ENCODE measurements at places on chromosomes 1 and 21.

- no peak for DNase-seq
- no peaks in the 10 kb centered on the region for H3K36me3 ChIP-seq
- H3K4me3 ChIP-seq, result no peak overlapping the region
- H3K27ac ChIP-seq, result no peak overlapping the region
- no peaks in the 10 kb centered on the region for H3K4me1 ChIP-seq
- H3K27me3 ChIP-seq, result no peaks in the 10 kb centered on the region
These were observed 83.1 kb upstream of the LYPLAL1 start for GRCh38 chr1:219090607-219091006.

DNA sequence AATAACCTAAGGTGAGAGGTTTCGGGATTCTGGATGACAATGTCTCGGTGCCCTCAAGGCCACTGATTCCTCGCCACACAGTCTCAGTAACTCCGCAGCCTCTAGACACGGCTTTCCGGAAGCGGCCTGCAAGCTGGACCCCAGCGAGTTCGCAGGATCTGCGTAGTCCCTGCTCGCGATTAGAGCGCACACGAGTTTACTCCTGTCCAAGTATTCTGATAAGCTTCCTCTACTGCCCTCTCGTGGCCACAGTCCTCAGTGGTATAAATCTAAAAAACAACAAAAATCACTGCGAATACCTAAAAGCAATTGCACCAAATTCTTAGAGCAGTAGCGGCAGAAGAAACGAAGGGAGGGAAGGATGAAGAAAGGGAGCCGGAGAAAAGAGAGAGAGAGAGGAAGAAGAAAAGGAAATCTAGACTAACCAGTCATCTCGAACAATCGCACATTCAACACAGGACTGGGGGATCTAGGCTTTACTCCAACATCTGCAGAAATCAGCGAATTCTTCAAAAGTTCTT lies 1.1 kb upstream of the PLXNA2 start:
- H3K27me3 ChIP-seq, result no peaks in the 10 kb centered on the region
- DNase-seq, result peak; percentile 100
- peak overlapping the region; percentile 49 for H3K4me3 ChIP-seq
- H3K4me1 ChIP-seq, result peaks cover 37% of the 10 kb centered on the region

- no peak overlapping the region for H3K4me3 ChIP-seq
- H3K4me1 ChIP-seq, result peaks cover 17% of the 10 kb centered on the region
- H3K36me3 ChIP-seq, result no peaks in the 10 kb centered on the region
These were observed 4.1 kb upstream of the CACNA1E start for GRCh38 chr1:181479137-181479745.

GRCh38 chr1:82337635-82338034 lies 536.9 kb downstream of the ADGRL2 start:
- no peak for DNase-seq
- H3K4me1 ChIP-seq, result peaks cover 5% of the 10 kb centered on the region
- H3K27ac ChIP-seq, result no peak overlapping the region
- H3K27me3 ChIP-seq, result no peaks in the 10 kb centered on the region

- H3K27me3 ChIP-seq, result no peaks in the 10 kb centered on the region
- no peaks in the 10 kb centered on the region for H3K4me1 ChIP-seq
- H3K27ac ChIP-seq, result no peak overlapping the region
- H3K36me3 ChIP-seq, result no peaks in the 10 kb centered on the region
- H3K4me3 ChIP-seq, result no peak overlapping the region
These were observed 10.7 kb upstream of the ZP4 start for GRCh38 chr1:237901299-237901934.

DNA sequence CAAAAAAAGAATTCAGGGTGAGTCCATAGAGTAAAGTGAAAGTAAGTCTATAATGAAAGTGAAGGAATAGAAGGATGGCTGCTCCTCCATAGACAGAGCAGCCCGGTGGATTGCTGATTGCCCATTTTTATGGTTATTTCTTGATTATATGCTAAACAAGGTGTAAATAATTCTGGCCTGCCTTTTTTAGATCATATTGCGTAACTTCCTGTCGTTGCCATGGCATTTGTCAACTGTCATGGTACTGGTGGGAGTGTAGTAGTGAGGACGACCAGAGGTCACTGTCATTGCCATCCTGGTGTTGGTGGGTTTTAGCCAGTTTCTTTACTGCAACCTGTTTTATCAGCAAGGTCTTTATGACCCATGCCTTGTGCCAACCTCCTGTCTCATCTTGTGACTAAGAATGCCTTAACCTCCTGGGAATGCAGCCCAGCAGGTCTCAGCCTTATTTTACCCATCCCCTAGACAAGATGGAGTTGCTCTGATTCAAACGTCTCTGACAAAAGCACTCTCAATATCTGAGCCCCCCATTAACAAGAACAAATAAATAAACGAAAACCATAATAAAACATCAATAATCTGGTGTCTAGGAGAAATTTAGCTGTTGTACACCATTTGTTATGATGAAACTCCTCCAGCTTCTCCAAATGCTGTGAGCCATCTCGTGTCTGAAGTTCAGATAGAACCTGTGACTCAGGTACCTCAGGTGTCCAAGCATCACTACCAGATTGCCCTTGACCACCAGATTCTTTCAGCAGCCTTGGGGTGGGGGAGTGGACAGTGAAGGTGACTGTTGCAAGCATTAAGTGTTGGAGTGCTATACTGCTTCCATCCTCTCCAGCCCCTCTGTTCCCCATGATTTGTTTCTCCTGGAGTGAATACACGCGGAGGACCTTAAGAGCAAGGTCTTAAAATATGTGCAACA lies 36.0 kb downstream of the EBNA1BP2 start:
- no peak for DNase-seq
- H3K4me3 ChIP-seq, result no peak overlapping the region
- no peaks in the 10 kb centered on the region for H3K4me1 ChIP-seq
- H3K36me3 ChIP-seq, result no peaks in the 10 kb centered on the region
- H3K27me3 ChIP-seq, result no peaks in the 10 kb centered on the region

- H3K4me1 ChIP-seq, result no peaks in the 10 kb centered on the region
- H3K27ac ChIP-seq, result no peak overlapping the region
- H3K36me3 ChIP-seq, result no peaks in the 10 kb centered on the region
- no peak for DNase-seq
These were observed 64.0 kb upstream of the KCNK2 start for GRCh38 chr1:215018555-215018954.

GRCh38 chr1:172909606-172910326 lies 141.0 kb downstream of the TNFSF18 start:
- H3K4me1 ChIP-seq, result no peaks in the 10 kb centered on the region
- no peaks in the 10 kb centered on the region for H3K27me3 ChIP-seq
- H3K27ac ChIP-seq, result no peak overlapping the region
- H3K36me3 ChIP-seq, result no peaks in the 10 kb centered on the region

DNA sequence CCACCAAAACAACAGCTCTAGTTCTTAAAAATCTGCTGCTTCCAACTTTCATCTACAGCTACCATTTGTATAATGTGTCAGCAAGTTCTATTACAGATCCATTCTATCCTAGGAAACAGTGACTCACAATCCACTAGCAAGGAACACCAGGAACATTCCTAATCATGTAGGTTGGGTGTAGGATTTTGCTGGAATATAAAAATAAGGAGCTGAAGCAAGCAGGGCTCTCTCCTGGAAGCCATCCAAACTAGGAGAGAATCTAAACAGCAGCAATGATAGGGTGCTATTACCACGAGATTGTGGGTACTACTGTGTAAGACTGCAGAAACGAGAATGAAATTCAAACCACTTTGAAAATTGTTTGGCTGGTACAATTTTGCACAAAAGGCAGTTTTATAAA lies 135.0 kb downstream of the PTPN14 start:
- no peaks in the 10 kb centered on the region for H3K27me3 ChIP-seq
- H3K27ac ChIP-seq, result no peak overlapping the region
- no peak overlapping the region for H3K4me3 ChIP-seq
- DNase-seq, result no peak
- peaks cover 1% of the 10 kb centered on the region for H3K36me3 ChIP-seq

DNA sequence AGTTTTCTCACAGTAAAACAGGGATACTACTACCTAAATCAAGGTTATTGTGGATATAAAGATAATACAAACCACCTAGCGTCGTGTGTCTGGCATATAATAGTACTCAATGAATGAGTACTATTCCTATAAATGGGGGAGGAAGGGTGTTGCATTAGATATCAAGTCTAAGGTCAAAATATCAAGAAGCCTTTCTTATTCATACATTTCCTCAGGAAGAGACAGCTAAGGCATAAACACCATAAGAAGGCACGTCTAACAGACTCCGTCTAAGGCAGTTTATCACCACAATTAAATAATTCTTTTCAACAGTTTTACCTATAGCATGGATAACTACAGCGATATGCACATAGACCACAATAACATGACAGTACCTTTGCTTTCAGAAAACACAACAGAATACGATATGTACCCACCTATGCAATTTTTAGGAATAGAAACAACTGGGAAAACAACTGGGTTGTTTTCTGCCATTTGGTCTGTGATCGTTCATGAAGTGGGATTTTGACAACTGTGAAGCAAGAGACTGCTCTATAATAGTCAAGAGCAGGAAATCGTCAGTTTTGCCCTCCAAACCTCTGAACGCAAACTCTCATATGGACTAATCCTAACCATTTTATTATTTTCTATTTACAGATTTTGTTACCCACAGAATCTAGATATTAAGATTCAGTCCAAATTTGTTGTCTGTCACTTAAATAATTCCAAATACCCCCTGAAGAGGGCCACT lies 53.1 kb downstream of the HNRNPR start:
- no peak overlapping the region for H3K4me3 ChIP-seq
- H3K36me3 ChIP-seq, result no peaks in the 10 kb centered on the region
- DNase-seq, result no peak
- no peaks in the 10 kb centered on the region for H3K4me1 ChIP-seq
- H3K27me3 ChIP-seq, result no peaks in the 10 kb centered on the region
- H3K27ac ChIP-seq, result no peak overlapping the region

- no peaks in the 10 kb centered on the region for H3K27me3 ChIP-seq
- no peak overlapping the region for H3K27ac ChIP-seq
- no peak overlapping the region for H3K4me3 ChIP-seq
These were observed 24.4 kb downstream of the TMCO4 start for GRCh38 chr1:19775317-19775716.

DNA sequence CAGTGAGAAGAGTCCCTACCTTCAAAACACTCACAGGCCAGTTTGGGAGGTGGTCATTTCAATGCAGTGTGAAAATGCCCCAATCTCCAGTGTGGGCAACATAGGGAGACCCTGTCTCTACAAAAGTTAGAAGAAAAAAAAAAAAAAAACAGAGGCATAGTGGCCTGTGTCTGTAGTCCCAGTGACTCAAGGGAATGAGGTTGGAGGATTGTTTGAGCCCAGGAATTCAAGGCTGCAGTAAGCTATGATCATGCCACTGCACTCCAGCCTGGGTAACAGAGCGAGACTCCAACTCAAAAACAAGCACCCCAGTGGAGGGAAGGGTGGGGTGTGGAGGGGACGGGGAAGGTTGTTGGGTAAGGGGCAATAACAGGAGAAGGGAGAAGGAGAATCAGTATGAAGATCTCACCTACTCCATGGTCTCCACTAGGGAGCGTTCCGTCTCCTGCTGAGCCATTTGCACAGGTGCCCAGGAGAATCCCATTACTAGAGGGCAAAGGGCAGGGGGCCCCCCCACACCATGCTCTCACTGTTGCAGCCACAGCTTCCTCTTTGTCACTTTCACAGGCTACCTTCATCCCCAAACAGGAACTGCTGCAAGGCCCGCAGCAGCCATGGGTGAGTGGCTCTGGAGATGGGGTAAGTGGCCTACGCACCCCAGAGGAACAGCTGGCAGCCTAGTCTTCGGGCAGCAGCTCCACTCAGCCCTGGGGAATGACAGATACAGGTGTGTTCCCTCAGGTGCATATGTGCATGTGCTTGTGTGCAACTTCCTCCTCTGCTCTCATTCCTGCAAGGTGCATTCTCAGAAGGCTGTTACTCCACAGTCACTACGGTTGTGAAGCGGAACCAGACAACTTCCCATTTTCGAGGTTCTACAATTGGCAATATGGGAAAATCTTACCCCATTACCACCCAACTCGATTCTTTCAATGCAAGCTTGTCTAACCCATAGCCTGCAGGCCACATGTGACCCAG lies 87.9 kb upstream of the LYST start:
- no peak overlapping the region for H3K27ac ChIP-seq
- no peaks in the 10 kb centered on the region for H3K27me3 ChIP-seq
- peaks cover 3% of the 10 kb centered on the region for H3K4me1 ChIP-seq
- H3K4me3 ChIP-seq, result no peak overlapping the region
- DNase-seq, result no peak
- peaks cover 10% of the 10 kb centered on the region for H3K36me3 ChIP-seq

DNA sequence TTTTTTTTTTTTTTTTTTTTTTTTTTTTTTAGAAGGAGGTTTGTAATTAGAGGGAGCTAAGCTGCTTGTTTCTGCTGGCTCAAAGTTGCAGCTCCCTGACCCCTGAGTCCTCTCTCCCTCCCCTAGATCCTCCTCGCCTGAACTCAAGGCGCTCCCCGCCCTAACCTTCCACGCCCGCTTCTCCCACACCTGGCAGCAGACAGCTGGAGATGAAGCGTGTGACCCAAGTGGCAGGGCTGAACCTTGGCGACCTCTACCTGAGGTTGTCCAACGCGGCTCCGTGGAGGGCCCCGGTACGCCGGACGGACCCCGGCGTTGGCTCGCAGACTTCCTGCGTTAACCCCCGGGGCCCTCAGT lies 795 bp downstream of the NGF start:
- peaks cover 7% of the 10 kb centered on the region for H3K27me3 ChIP-seq
- no peaks in the 10 kb centered on the region for H3K36me3 ChIP-seq
- H3K4me1 ChIP-seq, result peaks cover 24% of the 10 kb centered on the region
- DNase-seq, result no peak
- peak overlapping the region; percentile 59 for H3K4me3 ChIP-seq

GRCh38 chr1:161185282-161185682 lies 8.0 kb upstream of the B4GALT3 start:
- no peaks in the 10 kb centered on the region for H3K4me1 ChIP-seq
- DNase-seq, result peak; percentile 80
- H3K36me3 ChIP-seq, result no peaks in the 10 kb centered on the region

GRCh38 chr1:31567956-31568570 lies 8.3 kb upstream of the TINAGL1 start:
- H3K27me3 ChIP-seq, result no peaks in the 10 kb centered on the region
- H3K4me1 ChIP-seq, result peaks cover 23% of the 10 kb centered on the region
- no peak for DNase-seq
- no peaks in the 10 kb centered on the region for H3K36me3 ChIP-seq
- H3K27ac ChIP-seq, result no peak overlapping the region

All from tibial nerve (tissue), 4 donors.